ENCODE measurements at places on chromosomes 1 and 21. TPM values are rescaled to one million over a fixed set of nuclear protein-coding genes. Genes with fewer than 3 reads are reported as not detected.

BMP8B gene
- total RNA-seq = not detected

DNA sequence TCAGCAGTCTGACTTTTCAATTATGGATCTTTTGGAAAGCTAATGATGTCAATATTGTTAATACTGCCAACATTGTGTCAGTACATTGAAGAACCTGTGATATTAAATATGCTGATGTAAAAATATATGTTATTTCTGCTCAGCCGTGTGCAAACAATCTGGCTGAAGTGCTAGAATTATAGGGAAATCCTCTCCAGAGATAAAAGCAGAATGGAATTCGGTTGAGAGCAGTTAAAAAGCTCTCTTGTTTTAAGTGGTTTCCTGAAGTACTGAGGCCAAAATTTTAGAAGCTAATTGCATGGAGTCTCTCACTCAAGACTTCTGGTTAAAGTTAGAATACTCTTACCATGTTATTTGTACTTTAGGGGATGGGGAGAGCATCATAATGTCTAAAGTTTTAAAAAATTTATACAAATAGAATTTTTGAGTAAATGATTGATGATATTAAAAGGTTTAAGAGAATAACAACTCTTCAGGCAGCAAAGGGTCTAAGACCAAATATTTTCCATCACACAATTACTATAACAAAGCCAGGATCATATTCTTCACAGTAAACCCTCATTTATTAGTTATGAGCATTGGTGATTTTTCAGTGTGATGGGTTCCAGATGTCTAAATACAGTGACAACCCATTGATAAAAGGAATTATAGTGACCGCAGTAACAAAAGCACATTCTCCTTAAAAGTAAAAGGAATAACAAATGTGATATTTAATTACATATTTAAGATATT is 834.2 kb upstream of the CXADR start:
- no peaks in the 10 kb centered on the region for H3K27me3 ChIP-seq
- H3K27ac ChIP-seq = peak overlapping the region; percentile 3
- H3K4me1 ChIP-seq = peaks cover 28% of the 10 kb centered on the region
- no peak overlapping the region for H3K4me3 ChIP-seq
- no peaks in the 10 kb centered on the region for H3K36me3 ChIP-seq

DNA sequence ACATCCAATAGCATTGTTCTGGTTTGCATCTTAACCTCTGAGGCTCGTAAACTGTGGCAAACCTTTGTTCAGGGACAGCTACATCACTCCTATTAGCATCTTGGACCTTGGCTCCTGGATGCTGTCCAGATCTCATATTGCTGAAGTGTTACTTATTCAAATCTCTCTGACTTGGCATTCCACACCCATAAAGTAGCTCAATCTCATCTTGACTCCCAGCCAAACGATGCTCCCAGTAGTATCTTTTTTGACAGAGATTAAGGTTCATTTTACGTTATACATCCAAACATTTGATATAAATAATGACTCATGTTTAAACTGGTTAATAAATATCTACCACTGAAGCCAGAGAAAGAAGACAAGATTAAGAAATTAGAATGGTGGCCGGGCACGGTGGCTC is 4.4 kb upstream of the FLVCR1 start:
- no peak overlapping the region for H3K27ac ChIP-seq
- H3K4me3 ChIP-seq = no peak overlapping the region
- peaks cover 2% of the 10 kb centered on the region for H3K36me3 ChIP-seq
- H3K27me3 ChIP-seq = no peaks in the 10 kb centered on the region
- peaks cover 3% of the 10 kb centered on the region for H3K4me1 ChIP-seq
- no peak for DNase-seq

GRCh38 chr1:67560580-67561255 is 124.3 kb upstream of the GADD45A start:
- H3K4me1 ChIP-seq = peaks cover 11% of the 10 kb centered on the region
- DNase-seq = no peak
- H3K36me3 ChIP-seq = no peaks in the 10 kb centered on the region

DNA sequence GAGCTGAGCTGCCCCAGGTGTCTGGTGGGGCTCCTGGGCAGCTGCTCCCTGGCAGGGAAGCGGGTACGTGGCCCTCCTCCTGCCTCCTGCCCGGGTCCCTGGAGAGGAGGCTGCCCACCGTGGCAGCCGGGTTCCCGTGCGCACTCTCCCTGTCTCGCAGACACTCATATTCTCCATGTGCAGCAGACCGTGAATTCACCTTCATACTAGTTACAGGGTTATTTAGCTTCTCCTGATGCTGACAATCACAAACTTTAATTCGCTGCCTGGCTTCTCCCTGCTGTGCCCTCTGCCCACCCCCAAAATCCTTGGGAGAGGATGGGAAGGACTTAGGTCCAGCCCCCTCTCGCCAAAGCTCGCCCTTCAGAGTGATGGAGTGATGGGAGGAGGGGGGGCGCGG is 95.3 kb downstream of the CASZ1 start:
- no peak overlapping the region for H3K4me3 ChIP-seq
- H3K36me3 ChIP-seq = no peaks in the 10 kb centered on the region
- peaks cover 16% of the 10 kb centered on the region for H3K4me1 ChIP-seq
- H3K27me3 ChIP-seq = peaks cover 21% of the 10 kb centered on the region
- DNase-seq = no peak

- no peak overlapping the region for H3K4me3 ChIP-seq
- no peak overlapping the region for H3K27ac ChIP-seq
- H3K4me1 ChIP-seq = no peaks in the 10 kb centered on the region
- no peaks in the 10 kb centered on the region for H3K27me3 ChIP-seq
- DNase-seq = no peak
Measured at GRCh38 chr1:219507437-219507836, 105.5 kb downstream of the ZC3H11B start.

DNA sequence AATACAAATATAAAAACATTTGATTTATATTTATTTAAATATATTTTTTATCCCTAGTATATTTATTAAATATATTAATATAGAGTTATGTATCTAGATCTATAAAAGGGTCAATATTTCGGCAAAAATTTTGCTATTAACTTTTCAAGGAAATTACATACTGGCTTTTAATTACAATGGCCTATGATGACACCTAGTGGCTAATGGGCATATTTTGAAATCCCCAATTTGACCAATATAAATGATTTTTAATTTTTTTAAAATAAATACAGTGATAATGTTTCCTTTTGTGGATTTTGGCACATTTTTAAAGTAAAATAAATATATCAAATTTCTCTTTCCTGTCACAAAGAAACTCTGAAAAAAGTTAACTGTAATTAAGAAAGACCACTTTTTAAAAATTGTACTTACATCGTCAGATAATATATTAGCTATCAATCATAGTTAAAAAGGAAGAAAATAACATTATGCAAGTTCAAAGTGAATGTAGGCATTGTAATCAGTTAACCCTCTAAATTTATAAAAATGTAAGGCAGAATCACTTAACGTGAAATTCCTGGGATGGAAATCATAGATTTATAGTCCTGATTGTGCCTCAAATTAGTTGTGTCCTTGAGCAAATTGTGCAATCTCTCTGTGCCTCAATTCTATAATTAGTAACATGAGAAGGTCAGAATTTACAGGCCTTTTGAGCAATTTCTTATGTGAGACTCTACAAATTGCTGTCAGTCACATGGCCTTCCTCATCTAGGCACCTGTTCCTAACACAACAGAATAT is 25.6 kb upstream of the RGS13 start:
- H3K27me3 ChIP-seq = no peaks in the 10 kb centered on the region
- no peaks in the 10 kb centered on the region for H3K36me3 ChIP-seq
- DNase-seq = no peak
- H3K4me1 ChIP-seq = no peaks in the 10 kb centered on the region
- H3K4me3 ChIP-seq = no peak overlapping the region

Data from osteocyte (in vitro differentiated cells).